ENCODE measurements at places on chromosomes 3 and 15.

DNA sequence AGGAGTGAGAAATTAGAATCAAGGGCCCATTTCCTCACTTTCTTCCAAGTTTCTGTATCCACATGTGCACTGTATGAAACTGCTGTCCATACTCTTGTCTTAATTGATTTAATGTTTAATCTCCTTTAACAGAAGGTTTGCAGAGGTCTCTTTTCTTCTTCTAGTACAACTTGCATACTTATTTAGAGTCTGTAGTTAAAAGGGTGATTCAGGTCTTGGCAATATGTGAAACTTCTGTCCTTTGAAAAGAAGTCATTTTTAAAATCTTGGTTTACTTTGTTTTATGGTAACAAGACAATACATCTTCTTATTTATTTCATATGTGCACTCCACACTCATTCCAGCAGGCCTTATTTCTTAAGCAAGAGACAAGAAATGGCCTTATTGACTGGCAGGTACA lies 25.8 kb downstream of the TMEM45A start:
- DNase-seq, result no peak

DNA sequence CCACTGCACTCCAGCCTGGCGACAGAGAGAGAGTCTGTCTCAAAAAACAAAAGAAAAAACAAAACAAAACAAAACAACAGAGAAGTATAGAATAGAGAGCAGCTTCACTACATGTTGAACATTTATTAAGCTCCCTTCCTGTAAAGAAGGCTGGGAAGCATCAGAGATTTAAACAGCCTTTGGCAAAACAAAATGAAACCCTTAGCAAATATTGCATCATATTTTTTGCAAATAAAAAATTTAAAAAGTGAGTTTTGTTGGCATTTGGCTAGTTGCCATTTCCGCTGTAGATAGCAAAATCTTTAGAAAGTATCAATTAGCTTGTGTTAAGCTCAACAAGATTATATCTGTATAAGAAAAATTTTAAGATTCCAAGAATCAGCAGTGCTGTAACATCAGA lies 151.2 kb downstream of the SERPINI1 start:
- DNase-seq, result no peak

GRCh38 chr3:190767851-190768250 lies 94.6 kb downstream of the GMNC start:
- no peak for DNase-seq

- DNase-seq, result peak; percentile 20
Observed at GRCh38 chr3:55622116-55622515, 135.0 kb upstream of the WNT5A start.

DNA sequence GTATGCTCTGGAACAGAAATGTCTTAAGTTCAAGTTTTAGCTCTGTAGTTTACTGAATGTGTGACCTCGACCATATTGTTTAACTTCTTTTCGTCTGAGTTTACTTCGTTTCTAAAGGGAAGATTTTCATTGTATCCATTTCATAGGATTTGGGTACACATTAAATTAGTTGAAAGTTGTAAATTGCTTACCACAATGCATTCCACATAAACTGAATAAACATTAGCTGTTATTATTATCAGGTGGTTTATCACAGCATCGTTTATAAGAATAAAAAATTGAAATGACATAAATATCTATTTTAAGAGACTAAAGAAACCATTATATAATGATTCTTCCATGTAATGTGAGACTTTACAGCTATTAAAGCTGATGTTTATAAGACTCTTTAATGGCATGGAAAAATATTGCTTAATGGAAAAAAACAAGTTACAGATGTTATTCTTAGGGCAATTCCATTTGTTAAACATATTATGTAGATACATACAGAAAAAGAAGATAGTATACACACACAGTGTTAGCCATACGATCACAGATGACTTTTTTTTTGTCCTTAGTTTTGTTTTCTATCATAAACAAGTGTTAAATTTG lies 342.3 kb upstream of the SGO1 start:
- DNase-seq, result no peak
